ENCODE measurements at places on chromosomes 1 and 21.
A peak's percentile ranks its signal among the peaks of the same experiment; 100 is the strongest.

GRCh38 chr1:39268112-39268581 is 63.7 kb downstream of the MACF1 start:
- peak; percentile 43 for DNase-seq
- H3K36me3 ChIP-seq: peaks cover 18% of the 10 kb centered on the region
- no peaks in the 10 kb centered on the region for H3K27me3 ChIP-seq
- H3K27ac ChIP-seq: peak overlapping the region; percentile 88
- peaks cover 79% of the 10 kb centered on the region for H3K4me1 ChIP-seq

- peaks cover 8% of the 10 kb centered on the region for H3K4me1 ChIP-seq
- DNase-seq: peak; percentile 40
- H3K36me3 ChIP-seq: peaks cover 25% of the 10 kb centered on the region
- no peak overlapping the region for H3K27ac ChIP-seq
- H3K27me3 ChIP-seq: no peaks in the 10 kb centered on the region
Measured at GRCh38 chr1:91742848-91743292, 143.1 kb downstream of the TGFBR3 start.

DNA sequence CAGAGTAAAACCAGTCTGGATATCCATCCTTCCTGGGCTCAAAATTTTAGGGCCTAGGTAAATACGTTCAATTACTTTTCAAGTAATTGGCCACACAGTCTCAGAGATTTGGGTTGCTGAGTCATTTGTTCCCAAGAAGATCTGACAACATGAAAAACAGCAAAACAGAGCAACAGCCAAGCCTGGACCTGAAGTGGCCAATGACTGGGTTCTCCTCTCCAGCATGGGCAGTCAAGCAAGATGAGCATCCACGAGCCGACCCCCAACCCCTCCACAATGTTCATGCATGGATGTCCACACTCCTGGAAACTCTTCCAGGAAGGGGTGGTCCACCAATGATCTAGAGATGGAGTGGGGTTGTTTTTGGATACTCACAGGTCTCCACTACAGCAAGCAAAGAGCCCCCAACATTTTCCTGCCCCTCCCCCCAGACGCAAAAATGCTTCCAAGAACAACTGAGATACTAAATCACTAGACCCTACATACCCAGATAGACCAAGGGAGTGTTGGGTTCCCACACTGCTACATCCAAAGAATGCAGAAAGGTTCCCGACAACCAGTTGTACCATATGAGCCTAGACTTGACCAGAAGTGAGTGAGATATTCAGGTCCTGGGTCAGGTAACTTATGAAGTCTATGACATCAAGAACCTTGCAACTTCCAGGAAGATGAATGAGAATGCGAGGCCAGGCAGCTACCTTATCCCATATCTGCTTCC is 73.0 kb downstream of the CD46 start:
- H3K27me3 ChIP-seq: no peaks in the 10 kb centered on the region
- H3K4me3 ChIP-seq: peak overlapping the region; percentile 85
- H3K36me3 ChIP-seq: peaks cover 28% of the 10 kb centered on the region
- no peak for DNase-seq
- peak overlapping the region; percentile 94 for H3K27ac ChIP-seq

DNA sequence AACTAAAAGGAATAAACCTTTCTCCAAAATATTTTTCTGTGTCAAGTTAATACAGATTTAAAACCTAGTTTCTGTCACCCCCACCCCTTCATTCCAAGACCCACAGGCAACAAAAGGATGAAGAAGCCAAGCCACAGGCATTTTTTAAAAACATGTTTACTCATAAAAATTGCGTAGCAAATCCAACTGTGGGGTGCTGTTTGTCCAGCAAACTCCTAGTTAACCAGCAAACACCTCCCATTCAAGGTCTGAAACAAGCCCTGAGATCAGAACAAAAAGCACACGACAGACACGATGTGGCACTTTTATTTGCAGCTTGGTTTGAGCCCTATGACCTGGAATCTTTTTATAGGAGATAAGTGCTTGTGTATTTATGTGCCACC is 149.9 kb upstream of the CAMK1G start:
- H3K4me1 ChIP-seq: no peaks in the 10 kb centered on the region
- no peak for DNase-seq
- H3K27me3 ChIP-seq: peaks cover 18% of the 10 kb centered on the region
- no peak overlapping the region for H3K4me3 ChIP-seq
- no peak overlapping the region for H3K27ac ChIP-seq

- peak within 1 kb of the TSS; percentile 83 for H3K4me3 ChIP-seq
- peak within 1 kb of the TSS; percentile 90 for H3K27ac ChIP-seq
- peaks cover 40% of the 10 kb centered on the region for H3K36me3 ChIP-seq
- DNase-seq: peak; percentile 77
- peaks cover 48% of the 10 kb centered on the region for H3K4me1 ChIP-seq
Measured at GRCh38 chr1:67307251-67308060, at the start of gene IL12RB2. TSS of gene IL12RB2 (plus strand) at chr1:67307873. CDS start at chr1:67320369, 12,496 bp downstream.

- peaks cover 14% of the 10 kb centered on the region for H3K4me1 ChIP-seq
- H3K36me3 ChIP-seq: no peaks in the 10 kb centered on the region
- peak; percentile 50 for DNase-seq
Measured at GRCh38 chr1:938088-938683, 14.5 kb downstream of the SAMD11 start.

DNA sequence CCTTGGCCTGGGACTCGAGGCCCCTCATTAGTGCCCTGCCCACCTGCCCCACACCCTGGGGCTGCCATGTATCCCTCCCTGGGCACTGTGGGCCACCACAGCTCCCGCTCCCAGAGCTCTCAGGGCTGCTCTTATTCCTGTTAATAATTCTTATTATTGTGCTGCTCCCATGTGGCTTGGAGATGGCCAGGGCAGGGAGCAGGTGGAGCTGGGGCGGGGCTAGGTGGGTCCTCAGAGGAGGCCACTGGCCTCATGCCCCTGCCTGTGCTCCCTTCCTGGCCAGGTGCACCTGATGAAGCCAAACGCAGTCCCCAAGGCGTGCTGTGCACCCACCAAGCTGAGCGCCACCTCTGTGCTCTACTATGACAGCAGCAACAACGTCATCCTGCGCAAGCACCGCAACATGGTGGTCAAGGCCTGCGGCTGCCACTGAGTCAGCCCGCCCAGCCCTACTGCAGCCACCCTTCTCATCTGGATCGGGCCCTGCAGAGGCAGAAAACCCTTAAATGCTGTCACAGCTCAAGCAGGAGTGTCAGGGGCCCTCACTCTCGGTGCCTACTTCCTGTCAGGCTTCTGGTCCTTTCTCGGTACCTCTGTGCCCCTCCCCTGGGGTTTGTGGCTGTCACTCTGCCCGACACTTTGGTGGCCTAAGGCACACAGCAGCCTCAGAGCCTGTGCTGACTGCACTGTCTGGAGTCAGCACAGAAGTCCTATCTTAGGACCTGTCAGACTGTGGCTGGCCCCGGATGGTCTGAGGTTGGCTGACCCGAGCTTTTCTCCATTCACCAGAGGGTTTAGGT is 34.1 kb downstream of the BMP8A start:
- peak; percentile 49 for DNase-seq
- H3K27me3 ChIP-seq: no peaks in the 10 kb centered on the region
- H3K27ac ChIP-seq: no peak overlapping the region
- H3K4me3 ChIP-seq: no peak overlapping the region
- peaks cover 2% of the 10 kb centered on the region for H3K4me1 ChIP-seq

- no peaks in the 10 kb centered on the region for H3K36me3 ChIP-seq
- peak; percentile 26 for DNase-seq
- peaks cover 9% of the 10 kb centered on the region for H3K4me1 ChIP-seq
- H3K27ac ChIP-seq: no peak overlapping the region
- no peak overlapping the region for H3K4me3 ChIP-seq
Measured at GRCh38 chr1:22889213-22889827, 83.3 kb downstream of the LACTBL1 start.

GRCh38 chr1:206954459-206955342 is 8.4 kb upstream of the PIGR start:
- no peaks in the 10 kb centered on the region for H3K27me3 ChIP-seq
- no peak overlapping the region for H3K4me3 ChIP-seq
- no peak for DNase-seq
- H3K36me3 ChIP-seq: no peaks in the 10 kb centered on the region
